ENCODE measurements at places on chromosomes 4 and X. TPM values are rescaled to one million over a fixed set of nuclear protein-coding genes. Genes with fewer than 3 reads are reported as not detected.

PPARGC1A gene
- total RNA-seq, result 2.4 TPM

MTM1 gene
- total RNA-seq, result 14.7 TPM

CLCN5 gene
- total RNA-seq, result 19.5 TPM

CLGN gene
- 21.4 TPM for total RNA-seq

IGFBP7 gene
- 77.0 TPM for total RNA-seq

KLHL5 gene
- 31.2 TPM for total RNA-seq

NEIL3 gene
- total RNA-seq, result 0.67 TPM

AGTR2 gene
- total RNA-seq, result 0.16 TPM

CD40LG gene
- total RNA-seq, result not detected

TIMM17B gene
- total RNA-seq, result 100 TPM

Measured in motor neuron (in vitro differentiated cells).